ENCODE measurements at places on chromosomes 12 and 14. TPM values are rescaled to one million over a fixed set of nuclear protein-coding genes. Genes with fewer than 3 reads are reported as not detected.

DNA sequence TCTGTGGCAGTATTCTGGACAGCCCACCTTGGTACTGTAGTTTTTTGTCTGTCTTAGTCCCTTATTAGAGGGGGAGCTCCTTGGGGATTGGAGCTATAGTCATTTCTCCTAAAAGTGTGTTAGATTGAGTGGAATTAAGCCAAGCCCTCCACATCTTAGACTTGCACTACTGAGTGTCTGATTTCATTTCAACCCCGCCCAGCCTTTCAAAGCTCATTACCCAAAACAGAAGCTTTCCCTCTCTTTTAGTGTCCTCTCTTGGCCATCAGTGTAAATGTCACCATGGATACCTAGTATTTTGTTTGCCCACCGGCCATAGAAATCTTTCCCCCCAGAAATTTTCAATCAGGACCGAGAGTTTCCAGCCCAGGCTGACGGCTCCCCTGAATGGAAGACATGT, 74.5 kb downstream of the LRRC74A start:
- no peak for DNase-seq

GRCh38 chr14:65478596-65478995, 66.1 kb downstream of the FUT8 start:
- no peak for DNase-seq

C12orf42 gene
- total RNA-seq, result 0.89 TPM

DNA sequence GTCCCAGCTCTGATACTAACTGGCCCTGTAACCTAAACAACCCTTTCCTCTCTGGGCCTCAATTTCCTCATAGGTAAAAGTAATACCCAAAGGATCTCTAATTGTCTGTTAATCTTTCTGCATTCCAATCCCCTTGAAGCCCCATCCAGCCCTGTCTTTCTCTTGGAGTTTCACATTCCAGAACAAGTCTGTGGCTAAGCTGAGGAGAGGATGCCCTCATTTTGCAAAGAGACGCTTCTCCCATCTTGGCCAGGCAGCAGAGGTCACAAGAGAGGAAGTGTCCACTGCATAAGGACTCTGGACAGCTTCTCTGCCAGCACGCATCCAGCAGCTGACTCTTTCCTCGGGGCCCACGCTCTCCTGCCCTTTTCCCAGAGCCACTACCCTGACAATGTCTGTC, 263.4 kb upstream of the FKBP4 start:
- no peak for DNase-seq

DNA sequence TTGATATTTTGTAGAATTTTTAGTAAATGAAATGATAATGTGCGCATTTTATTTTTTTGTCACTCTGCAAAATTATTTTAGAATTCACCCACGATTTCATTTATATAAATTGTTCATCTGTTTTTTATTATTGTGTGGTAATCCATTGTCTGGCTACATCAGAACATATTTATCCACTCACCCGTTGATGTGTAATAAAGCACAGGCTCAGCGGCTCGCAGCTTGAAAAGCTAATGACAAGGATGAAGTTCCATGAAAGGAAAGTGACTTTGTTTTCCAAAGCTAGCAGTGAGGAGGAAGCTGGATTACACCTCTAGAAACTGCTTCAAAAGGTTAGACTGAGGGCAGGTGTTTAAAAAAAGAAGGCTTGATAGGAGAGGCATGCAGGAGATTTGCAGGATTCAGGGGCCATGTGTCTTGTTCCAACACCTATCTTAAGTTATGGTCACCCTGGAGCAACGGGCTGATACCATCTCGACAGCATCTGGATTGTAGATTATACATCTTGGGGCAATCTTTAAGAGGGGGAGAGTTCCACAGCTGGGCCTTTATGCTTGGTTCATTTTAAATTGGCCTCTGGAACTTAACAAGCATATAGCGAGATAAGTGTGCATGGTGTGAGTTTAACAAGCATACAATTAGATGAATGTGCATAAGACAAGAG, 194.1 kb downstream of the TMTC3 start:
- no peak for DNase-seq

GRCh38 chr14:100072783-100073346, 7.6 kb downstream of the EVL start:
- DNase-seq, result no peak

- no peak for DNase-seq
These were observed 8.3 kb downstream of the REC8 start for GRCh38 chr14:24179961-24180796.

DNA sequence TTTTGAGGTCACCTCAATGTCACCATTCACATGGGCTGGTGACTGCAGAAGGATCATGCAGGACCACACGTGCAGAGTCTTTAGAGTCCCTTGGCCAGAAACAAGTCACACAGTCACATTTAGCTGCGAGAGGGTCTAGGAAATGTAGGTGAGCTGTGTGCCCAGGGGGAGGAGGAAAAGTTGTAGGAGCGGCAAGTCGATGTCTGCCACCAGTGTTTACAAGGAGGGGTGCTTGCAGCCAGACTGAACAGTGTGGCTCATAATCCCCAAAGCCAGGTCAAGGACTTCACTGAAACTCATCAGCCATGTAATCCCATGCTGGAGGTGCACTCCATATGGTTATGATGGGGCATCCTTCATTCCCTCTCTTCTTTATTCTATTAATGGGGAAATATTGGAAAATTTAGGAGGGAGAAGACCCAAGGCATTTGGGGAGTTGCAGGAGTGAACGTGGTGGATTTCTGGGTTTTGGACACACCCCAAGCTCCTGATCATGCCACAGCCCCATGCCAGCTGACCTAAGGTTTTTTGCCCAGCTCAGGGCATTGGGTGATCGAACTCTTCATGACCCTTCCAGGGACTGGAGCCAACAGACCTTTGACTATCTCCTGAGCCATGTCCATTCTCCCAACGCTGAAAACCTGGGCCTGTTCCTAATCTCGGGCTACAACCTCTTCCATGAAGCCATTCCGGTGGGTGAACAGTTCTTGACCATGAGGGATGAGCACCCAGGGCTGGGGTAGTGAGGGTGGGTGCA, 7.2 kb downstream of the DAO start:
- no peak for DNase-seq

Measured in sciatic nerve (tissue), 2 donors.